IMR-90 (cell line): ENCODE measurements at places on chromosomes 7 and 10.
A peak's percentile ranks its signal among the peaks of the same experiment; 100 is the strongest.

GRCh38 chr7:538764-539685 lies 19.4 kb upstream of the PDGFA start:
- no peak for DNase-seq

DNA sequence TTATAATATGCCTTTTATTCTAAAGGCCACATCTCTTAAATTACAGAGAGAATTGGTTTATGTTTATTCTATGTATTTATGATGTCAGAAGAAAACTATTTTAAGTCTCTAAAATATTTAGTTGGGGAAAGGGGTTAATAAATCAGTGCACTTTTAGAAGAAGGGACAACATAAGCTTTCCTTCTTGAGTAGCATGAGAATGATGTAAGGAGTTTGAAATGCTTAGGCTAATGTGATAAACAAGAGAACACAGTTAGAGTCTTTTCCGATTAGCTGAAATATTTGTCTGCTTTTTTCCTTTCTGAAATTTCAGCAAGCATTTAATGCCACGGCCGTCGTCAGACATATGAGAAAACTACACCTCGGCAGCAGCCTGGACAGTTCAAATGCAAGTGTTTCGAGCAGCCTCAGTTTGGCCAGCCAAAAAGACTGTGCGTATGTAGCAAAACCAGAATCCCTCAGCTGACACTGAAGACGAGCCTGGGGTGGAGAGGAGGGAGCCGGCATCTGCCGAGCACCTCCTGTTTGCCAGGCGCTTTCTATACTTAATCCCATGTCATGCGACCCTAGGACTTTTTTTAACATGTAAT lies 176.2 kb downstream of the CCDC3 start:
- DNase-seq, result peak; percentile 81

DNA sequence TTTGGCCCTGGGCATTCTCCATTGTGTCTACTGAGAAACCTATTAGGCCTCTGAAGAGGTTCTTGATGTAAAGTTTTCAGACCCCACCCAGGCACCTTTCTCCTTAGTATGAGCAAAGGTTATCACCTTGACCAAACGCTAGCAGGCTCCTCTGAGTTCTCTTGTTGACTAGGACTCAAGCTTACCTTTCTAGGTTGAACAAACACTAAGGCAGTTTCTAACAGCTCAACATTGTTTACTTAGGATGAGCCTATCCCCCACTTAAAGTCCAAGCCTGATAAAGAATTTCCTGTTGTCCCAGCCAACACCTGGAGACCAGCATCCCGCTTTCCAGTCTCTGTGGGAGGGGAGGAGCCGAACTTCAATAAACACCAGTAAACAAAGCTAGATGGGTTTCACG lies 26.3 kb upstream of the ITGB8 start:
- no peak for DNase-seq

GRCh38 chr7:84913731-84914130 lies 273.1 kb downstream of the SEMA3D start:
- peak; percentile 66 for DNase-seq

DNA sequence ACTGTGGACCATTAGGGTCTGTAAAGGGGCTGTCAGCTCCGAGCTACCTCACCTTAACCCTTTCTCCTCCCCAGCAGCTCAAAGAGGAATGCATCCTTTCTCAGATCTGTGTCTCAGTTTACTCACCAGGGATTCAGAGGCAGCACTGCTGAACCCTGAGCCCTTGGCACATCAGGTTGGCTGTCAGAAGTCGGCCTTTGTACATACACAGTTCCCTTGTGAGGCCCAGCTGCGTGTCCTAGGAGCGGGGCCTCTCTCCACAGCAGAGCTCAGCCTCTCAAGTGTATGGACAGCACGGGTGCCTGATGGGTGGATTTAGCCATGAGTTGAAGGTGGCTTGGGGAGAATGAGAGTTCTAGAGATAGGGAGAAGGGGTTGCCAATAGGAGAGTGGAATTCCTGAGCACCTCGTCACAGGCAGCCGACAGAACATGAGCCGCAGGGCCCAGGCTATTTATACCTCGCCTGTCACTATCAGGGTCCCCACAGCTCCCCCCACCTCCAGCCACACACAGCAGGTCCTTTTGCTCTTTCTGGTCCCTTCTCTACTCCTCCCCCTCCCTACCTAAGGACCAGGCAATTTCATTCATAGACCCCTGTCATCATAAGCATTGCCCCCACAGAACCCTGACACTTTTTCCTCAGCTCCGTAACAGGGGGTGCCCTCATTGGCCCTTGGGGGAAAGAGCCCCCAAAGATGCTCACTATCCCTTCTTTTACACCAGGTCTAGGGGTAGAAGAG lies 2.1 kb upstream of the FLNC start:
- peak; percentile 88 for DNase-seq

- no peak for DNase-seq
These were observed 71.4 kb downstream of the NEURL1 start for GRCh38 chr10:103564776-103565520.

GRCh38 chr7:117872561-117873309 lies 506 bp downstream of the CTTNBP2 start:
- DNase-seq, result no peak

DNA sequence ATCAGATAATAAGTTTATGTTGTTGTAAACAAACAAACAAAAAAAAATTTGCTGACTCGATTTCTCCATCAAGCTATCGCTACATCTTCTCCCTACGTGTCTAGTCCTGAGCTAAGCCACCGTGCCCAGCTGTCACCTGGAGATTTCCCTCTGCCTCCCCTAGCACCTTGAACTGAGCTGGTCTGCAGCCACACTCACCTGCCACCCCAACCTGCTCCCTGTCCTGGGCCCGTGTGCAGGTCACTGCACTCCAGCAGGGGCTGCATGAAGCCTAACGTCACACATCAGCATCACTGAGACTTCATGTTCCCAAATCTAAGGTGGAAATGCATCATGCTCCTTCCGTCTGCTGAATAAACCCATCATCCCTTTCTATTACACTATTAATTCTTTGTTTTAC lies 44.4 kb downstream of the TEX36 start:
- no peak for DNase-seq

GRCh38 chr7:32319012-32319382 lies 171.2 kb downstream of the LSM5 start:
- no peak for DNase-seq

- no peak for DNase-seq
These were observed 2.6 kb upstream of the GRIFIN start for GRCh38 chr7:2478800-2479199.

DNA sequence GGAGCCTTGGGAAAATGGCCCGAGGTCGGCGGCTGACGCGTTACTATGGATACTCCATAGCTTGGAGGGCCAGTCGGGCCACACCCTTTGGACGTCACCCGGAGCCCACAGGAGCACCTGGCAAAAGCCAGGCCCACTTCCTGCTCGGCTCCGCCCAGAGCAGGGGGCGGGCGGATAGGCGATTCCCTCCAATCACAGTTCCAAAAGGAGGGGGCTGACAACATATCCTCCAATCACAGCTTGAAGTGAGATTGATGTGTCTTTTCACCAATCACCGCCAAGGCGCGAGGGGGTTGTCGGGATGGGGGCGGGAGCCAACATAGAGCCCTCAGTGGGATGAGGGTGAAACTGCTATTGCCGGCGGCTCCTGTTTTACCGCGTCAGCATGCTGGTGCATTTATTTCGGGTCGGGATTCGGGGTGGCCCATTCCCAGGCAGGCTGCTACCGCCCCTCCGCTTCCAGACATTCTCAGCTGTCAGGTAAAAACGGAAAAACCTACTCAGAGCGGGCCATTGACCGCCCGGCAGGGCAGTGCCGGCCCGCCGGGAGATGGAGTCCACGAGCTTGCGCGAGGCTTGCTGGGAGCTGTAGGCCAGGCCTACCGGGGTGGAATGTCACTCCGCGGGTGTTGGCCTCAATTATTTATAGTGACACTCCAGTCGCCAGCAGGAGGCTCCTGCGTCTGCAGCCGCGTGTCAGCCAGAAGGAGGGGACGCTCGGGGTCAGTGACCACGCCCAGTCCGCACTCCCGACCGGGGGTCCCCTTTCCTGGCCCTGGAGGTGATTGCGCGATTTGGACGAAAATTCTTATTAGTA lies at the start of gene ABCB8:
Gene ABCB8 (plus strand): TSS at position 320 of the 817 bp plus-strand sequence. CDS start 66 bp downstream, at position 386.
- DNase-seq, result peak; percentile 98

GRCh38 chr7:89316584-89317251 lies 521.2 kb upstream of the TEX47 start:
- DNase-seq, result no peak

DNA sequence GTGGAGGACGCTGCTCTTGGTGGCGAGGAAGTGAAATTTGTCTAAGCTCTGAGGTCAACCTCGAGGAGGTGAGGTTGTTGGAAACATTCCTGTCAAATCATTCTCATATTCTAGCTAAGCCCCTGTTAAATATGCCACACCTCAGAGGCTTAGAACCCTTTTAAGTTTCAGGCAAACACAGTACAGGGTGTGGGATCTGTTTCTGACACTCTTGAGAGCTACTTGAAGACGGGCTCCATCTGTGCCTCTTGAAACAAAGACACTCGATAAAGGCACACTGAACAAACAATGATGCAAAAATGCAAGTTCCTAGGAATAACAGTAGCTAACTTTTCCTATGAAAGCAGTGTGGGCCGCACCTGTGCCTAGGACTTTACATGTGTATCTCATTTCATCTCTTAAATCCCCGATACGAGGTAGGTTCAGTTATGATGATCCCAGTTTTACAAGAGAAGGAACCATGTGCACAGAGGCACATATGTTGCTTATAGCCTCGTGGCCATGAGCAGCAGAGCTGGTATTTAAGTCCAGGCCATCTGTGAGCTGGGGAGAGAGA lies 299.2 kb downstream of the CCDC3 start:
- DNase-seq, result no peak

DNA sequence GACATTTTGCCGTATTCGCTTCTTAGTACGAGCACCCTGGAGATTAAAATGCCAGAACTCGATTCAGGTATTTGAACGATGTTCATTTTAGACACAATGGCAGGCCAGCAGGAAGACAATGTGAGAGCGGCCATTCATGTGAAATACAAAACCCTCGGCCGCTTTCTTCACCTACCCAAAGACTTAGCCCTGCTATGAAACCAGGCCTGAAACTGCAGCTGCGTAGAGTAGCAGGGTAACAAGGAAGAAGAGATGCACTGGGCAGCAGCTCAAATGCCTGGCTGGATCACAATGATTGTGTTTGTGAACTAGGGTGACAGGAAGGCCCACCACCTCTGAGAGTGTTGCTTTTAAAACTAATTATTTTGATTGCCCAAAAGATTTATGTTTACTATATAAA lies 234.8 kb downstream of the TRIL start:
- no peak for DNase-seq

DNA sequence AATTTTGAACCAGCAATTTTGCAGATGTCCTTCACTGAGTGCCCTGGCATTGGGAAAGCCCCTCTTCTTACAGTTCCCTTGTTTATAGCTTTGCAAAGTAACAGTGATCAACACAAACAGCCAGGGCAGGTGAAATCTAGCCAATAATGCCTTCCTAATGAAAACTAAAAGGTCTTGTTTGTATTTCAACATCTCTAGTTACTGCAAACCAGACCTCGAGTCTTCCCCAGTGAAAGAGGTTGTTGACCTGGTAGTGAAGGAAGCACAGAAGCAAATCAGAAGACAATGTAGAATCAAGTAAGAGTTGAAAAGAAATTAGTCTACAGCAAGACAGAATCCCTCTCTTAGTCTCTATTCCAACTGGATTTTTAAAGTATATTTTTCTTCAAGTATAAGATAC lies 231.2 kb downstream of the SNX13 start:
- no peak for DNase-seq

- DNase-seq, result no peak
These were observed 3.8 kb downstream of the NEUROG3 start for GRCh38 chr10:69569396-69569934.

- DNase-seq, result no peak
These were observed 6.3 kb upstream of the XPNPEP1 start for GRCh38 chr10:109929501-109930219.
